ENCODE measurements at places on chromosomes 12 and 14.

GRCh38 chr14:23358553-23359166 lies 6.0 kb upstream of the SLC22A17 start:
- DNase-seq, result no peak

- DNase-seq, result no peak
These were observed 965.2 kb downstream of the VRK1 start for GRCh38 chr14:97762386-97762785.

- DNase-seq, result no peak
These were observed 95.7 kb downstream of the PDE3A start for GRCh38 chr12:20463913-20464524.

DNA sequence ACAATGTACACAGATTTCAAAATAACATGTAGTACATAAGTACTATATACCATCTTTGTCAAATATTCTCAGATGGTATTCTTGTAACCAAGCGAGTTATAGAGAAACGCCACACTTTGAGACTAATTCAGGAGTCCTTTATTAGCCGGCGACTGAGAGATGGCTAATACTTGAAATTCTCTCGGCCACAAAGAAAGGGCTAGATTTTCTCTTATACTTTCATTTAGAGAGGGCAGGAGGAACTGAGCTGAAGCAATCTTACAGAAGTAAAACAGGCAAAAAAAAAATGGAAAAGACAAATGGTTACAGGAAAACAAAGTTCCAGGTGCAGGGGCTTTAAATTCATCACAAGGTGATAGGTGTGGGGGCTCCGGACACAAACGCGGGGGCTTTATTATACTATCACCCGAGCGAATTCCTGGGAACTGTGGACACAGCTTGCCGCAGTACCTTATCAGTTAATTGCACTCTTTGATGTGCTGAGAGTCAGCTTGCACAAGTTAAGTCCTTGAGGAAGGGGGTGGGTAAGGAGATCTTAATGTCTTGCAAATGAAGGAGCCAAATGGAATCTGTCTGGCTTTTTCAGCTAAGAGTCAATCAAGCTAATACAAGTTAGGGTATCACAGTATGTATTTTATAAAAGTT lies 382.3 kb downstream of the KCNH5 start:
- DNase-seq, result no peak

DNA sequence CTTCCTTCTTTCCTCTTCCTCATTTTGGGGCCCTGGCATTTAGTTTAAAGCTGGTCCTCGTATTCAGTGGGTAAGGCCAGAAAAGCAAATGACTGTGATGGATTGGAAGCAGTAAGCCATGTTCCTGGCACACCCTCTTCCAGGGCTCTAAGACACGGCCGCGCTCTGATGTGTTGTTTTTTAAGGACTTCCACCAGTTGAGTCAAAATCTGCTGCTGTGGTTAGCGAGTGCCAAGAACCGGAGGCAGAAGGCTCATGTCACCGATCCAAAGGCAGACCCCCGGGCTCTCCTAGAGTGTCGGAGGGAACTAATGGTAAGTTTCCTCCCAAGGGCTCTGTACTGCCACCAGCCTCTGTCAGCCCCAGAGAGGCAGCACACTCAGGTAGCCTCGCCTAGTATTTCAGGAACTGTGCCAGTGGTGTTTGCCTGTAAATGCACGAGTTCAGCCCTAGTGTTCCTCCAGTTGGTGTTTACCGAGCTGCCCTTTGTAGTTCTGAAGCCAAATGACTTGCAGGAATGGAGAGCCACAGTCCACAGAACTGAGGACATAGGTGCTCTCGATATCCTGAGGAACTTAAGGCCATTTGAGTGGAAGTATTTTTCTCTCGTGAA lies 72.7 kb downstream of the ESR2 start:
- DNase-seq, result no peak

DNA sequence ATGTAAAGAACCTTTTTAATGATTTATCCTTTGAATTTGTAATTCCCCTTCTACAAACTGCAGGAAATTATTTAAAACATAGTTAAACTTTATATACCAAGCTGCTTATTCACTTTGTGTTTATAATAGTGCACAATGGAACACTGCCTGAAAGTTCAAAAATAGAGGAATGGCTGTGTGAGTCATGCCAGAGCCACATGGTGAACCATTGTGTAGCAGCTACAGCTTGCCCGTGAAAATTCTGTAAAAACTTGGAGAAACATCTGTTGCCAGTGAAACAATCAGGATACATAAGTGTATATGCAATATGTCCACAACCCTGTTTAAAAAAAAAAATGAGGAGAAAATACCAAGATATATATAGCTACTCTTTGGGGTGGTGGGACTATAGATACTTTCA lies 59.5 kb downstream of the VEZT start:
- DNase-seq, result no peak

DNA sequence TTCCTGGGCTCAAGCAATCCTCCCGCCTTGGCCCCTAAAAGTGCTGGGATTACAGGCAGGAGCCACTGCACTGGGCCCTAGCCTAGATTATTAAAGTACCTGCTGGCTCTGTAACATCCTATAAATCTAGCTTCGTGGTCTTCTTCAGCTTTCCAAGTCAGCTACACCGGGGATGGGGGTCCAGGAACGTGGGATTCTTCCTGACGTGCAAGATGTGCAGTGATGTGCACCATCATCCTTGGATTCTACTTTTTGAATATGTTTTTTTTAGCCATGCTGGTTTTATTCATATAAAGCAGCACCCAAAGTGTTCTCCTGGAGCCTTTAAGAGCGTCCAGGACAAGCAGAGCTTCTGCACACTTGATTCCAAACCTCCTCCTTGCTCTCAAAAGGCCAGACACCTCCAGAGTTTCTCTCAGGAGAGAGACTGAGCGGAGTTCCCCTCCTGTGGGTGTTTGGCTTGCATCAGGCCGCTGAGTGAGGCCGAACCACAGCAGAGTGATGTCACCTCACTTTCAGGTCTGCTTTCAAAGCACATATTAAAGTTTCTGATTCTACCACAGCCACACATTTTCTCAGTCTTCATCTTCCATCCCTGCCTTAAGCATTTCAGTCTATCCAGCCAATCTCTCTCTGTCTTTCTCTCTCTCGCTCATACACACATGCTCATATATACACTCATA lies 33.4 kb downstream of the VCPKMT start:
- peak; percentile 86 for DNase-seq

DNA sequence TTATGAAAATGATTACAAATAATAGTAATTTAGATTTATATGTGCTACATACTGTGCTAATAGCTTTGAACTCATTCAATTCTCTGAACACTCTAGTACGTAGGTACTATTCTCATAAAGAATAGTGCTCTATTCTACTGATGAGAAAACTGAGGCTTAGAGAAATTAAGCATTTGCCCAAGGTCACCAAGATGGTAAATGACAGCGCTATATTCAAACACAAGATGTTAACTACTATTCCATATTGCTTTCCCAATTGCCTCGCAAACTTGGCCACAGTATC lies 182.9 kb upstream of the GZMB start:
- no peak for DNase-seq

- DNase-seq, result no peak
These were observed 48.7 kb upstream of the GNG2 start for GRCh38 chr14:51811706-51812105.

DNA sequence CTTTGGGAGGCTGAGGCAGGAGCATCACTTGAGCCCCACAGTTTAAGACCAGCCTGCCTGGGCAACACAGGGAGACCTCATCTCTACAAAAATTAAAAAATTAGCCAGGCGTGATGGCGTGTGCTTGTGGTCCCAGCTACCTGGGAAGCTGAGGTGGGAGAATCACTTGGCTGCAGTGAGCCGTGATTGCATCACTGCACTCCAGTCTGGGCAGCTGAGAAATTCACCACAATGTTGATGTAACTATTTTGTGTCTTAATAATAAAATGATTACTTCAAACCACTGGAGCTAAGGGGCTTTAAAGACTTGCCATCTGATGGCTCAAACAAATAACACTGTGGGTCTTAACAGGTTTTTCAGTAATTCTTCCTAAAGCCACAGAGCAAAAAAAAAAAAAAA lies 10.8 kb downstream of the ERH start:
- DNase-seq, result no peak

- DNase-seq, result no peak
These were observed 435.2 kb downstream of the ETNK1 start for GRCh38 chr12:23060161-23060560.

DNA sequence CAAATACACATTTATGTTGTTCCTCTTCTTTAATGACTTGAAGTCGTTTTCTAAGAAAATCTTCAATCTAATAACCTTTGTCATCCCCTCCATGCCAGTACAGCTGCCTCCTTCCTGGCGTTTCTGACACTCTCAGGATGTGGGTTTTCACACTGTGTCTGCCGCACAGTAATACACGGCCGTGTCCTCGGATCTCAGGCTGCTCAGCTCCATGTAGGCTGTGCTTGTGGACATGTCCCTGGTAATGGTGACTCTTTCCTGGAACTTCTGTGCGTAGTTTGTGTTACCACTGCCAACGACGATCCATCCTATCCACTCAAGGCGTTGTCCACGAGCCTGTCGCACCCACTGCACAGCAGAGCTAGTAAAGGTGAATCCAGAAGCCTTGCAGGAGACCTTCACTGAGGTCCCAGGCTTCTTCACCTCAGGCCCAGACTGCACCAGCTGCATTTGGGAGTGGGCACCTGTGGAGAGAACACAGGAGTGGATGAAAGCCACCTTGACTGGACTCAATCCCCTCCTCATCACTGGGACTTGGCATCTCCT lies 1095.9 kb downstream of the TMEM121 start:
- DNase-seq, result peak; percentile 42

DNA sequence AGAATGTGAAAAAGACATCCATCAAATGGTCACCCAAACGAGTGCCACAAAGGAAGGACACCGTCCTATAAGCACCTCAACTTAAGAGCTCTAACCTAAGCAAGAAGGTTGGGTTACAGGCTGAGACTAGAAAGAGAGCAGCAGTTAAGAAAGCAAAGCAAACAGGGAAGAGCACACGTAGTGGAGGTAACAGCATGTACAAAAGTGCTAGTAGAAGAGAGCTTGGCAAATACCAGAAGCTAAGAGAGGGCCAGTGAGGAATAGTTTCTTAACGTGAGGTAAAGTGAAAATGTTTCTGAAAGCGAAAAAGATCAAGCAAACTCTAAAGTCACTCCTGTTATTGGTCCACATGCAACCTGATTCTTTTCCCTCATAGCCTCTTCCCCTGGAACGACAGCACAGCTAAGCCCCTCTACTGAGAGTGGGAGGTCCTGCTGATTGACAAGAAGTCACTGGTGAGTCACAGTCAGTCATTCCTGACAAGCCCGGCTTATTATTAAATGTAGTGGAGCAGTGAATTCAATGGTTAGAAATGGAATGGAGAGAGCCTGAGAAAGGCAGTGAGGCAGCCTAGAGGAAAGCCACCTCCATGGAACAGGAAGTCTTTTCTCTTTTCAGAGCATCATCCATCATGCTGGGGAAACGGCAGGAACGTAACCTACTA lies 204.4 kb downstream of the SLC25A21 start:
- no peak for DNase-seq

DNA sequence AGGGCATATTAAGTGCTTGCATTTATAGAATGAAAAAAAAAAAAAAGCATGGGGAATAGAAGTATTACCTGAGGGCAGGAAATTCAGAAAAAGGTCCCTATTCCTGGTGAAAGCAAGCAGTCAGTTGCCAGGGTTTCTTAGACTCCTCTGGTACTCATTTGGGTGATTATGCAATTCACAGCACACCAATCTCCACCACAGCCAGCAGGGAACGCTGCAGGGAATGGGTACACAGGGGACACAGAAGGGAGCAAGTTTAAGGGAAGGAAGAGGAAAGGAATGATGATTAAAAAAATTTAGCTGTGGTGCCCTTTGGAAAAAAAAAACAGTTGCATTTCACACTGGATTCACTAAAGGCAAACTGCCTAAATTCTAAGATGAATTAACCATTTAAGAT lies 14.2 kb downstream of the BLTP3B start:
- DNase-seq, result no peak

DNA sequence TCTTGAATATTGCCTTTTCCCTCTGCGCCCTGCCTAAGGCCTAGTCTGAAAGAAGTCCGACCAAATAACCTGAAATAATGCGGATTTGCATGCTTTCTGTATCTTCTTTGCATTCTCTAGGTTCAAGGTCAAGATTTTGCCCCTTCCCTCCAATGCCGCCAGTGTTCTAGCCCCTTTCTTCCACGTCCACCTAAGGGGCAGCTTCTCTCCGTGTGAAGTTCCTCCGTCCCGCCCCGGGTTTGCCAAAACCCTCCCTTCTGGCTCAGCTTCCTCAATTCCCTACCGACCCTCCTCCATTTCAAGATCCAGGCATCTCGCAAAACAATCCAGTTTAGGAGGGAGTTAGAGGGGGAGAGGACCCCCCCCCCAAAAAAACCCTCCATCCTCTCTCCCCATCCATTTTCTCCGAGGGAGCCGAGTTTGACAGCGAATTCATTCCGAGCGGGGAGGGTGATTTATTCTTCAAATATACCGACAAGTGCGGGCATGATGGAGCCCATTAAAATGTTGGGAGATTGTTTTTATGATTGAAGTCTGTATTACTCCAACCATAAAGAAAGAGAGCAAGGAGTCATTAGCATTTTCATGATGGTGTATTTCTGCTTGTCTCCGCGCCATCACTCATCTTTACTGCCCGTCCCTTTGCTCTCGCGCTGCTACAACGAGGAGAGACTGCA lies 20.9 kb upstream of the ATP5MC2 start:
- DNase-seq, result no peak

DNA sequence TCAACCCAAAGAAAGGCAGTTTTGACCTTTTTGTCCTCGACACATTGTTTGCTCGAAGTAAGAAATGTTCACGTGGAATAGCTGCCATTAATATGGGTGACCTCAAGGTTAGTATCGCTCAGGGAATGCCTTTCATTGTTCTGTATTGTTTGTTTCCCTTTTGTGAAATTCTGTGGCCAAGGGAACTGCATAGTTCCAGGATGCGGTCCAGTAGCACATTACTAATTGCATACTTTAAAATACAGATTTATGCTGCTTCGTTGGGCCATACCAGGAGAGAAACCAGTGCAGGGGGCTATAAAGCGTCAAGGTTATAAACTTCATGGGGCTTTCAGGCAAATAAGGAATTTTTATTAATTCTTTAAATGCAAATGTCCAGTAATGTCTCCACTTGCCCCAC lies 73.3 kb upstream of the USP44 start:
- no peak for DNase-seq

DNA sequence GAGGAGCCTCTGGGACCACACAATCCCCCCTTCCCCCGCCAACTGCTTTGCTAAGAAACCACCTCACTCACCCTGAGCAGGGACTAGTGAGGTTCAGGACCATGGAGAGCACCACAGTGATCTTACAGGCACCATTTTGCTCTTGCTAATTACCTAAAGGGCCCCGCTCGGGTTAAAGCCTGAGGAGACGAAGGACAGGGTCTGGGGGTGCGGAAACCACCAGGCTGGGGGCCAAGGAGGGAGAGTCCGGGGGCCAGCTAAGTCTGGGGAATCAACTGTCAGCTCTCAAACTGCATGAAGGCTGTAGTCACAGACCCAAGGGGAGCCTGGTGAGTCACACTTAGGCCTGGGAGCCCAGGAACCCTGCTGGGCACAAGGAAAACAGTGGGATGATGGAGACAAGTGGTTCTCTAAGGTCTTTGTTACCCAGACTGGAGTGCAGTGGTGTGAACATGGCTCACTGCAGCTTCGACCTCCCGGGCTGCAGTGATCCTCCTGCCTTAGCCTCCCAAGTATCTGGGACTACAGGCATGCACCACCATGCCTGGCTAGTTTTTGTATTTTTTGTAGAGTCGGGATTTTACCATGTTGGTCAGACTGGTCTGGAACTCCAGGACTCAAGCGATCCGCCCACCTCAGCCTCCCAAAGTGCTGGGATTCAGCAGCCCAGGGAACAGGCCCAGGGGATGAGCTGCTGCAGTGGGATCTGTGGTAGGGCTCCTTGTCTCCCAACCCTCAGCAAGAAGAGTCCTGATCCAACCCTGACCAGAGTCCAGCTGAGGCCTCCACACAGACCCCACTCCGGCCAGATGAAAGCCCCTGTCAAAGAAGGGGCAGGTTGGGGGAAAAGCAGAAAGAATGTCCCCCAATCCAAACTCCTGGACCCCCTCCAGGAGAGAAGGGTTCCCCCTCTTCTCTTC lies 98.8 kb downstream of the CALM1 start:
- peak; percentile 49 for DNase-seq
